KBM-7 (cell line): ENCODE measurements at places on chromosomes 16 and 17.

GRCh38 chr17:36992701-36993100 is 43.9 kb downstream of the AATF start:
- no peak for DNase-seq

- DNase-seq: no peak
Measured at GRCh38 chr17:20068445-20068844, 59.3 kb downstream of the SPECC1 start.

GRCh38 chr17:50501054-50501453 is 7.2 kb upstream of the MYCBPAP start:
- DNase-seq: peak; percentile 19

DNA sequence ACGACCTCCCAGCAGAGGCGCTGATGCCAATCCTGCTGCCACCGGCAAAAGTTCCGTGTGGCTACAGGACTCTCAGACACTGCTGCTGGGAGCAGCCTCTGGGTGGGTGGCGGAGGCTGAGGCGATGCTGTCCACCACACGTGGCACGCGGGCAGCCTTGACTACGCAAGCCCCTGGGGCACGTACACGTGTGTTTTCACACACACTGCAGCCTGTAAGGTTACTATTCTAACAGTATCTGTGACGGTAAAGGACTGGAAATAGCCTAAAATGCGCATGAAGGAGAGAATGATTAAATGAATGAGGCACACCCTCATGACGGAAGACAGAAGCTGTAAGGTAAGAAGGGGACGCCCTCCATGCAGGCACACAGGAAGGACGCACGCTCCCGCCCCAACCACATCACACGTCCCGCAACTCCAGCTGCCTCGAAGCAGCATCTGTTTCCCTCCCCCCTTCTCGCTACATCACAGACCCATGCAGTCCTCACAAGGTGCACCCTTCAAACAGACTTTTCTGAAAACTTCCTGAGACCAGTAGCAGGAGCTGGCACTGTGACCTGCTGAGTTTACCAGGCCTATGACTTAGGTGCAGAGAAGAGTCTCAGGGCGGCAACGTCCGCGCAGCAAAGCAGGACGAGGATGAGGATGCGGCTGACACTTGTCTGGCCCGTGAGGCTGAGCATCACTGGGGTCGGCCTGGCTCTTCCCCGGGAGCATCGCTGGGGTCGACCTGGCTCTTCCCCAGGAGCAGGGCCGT is 28.7 kb upstream of the FASN start:
- DNase-seq: no peak

DNA sequence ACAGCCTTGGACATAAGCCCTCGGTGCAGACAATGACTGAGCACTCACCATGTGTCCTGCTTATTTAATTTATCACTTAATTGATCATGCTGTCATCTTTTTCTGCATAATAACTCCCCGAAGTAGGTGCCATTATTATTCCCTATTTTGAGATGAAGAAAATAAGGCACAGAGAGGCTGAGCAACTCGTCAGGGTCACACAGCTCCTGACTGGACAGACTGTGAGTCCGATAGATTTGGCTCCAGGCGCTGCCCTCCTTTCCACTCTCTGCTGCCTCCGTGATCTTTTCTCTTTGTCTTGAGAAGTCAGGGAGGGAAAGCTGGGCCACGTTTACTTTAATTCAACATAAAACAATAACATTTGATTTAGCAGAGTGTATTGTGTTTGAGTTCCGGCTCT is 19.0 kb upstream of the N4BP1 start:
- DNase-seq: no peak

- DNase-seq: no peak
Measured at GRCh38 chr16:49564496-49565229, 191.1 kb downstream of the C16orf78 start.

- peak; percentile 91 for DNase-seq
Measured at GRCh38 chr16:30377812-30378235, 3.2 kb downstream of the MYL11 start.

DNA sequence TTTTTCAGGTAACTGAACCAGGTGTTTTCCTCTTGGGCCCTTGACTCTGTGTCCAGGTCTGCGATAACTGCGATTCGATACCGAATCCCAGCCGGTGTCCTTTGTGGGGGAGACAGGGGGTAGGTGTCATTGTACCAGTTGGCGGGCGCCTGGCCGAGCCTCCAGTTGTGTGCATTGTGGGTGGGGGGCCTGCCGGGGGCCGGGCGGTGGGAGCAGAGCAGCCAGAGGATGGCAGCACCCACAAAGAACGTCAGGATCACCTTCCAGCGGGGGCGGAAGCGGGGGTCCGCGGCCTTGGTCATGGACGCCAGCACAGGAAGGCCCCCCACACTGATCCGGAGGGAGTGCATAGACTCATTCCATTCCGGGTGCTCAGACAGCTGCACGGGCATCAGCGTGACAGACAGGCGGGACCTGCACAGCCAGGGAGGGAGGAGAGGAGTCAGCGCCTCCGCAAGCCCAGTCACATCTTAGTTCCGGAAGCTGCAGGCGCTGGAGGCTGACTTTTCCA is 12.3 kb downstream of the CANT1 start:
- DNase-seq: no peak

GRCh38 chr16:67883872-67884261 is 818 bp upstream of the NRN1L start:
- DNase-seq: peak; percentile 73

GRCh38 chr16:18855196-18855595 is 53.8 kb upstream of the ARL6IP1 start:
- no peak for DNase-seq

- DNase-seq: no peak
Measured at GRCh38 chr16:70715055-70715858, 29.4 kb upstream of the MTSS2 start.

DNA sequence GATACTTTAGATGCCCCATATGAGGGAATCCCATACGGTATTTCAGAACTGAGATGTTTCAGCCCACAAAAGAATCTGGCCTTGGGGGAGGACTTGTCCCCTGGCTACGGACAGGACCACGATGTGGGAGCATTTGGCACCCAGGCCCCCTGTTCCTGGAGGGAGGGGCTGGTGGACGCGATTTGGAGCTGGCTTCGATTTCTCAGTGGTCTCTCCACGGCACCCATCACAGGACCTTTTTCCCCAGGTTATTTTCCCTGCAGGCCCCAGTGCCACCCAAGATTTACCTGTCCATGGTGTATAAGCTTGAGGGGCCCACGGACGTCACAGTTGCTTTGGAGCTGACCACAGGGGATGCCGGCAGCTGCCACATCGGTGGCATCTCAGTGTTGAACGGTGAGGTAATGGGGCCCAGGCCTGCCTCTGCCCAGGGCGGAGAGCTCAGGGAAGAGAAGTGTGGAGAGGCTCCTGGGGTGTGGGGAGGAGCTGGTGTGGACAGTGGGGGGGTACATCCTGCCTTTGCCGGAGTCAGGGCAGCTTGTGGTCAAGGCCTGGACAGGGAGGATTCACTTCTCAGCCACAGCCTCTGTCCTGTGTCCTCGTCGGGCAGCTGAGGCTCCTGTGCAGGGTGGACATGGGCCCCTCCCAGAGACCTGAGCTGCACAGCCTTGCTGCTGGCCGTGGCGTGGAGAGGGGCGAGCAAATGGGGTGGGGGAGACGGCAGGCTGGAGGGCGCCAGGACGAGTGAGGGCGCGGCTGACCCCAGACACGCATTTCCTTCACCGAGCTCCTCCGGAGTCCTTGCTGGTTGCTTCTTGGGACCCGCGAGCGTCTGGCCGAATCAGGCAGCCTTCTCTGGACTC is 9.9 kb downstream of the ENGASE start:
- DNase-seq: no peak

GRCh38 chr16:12206098-12206748 is 229.7 kb downstream of the SNX29 start:
- no peak for DNase-seq

DNA sequence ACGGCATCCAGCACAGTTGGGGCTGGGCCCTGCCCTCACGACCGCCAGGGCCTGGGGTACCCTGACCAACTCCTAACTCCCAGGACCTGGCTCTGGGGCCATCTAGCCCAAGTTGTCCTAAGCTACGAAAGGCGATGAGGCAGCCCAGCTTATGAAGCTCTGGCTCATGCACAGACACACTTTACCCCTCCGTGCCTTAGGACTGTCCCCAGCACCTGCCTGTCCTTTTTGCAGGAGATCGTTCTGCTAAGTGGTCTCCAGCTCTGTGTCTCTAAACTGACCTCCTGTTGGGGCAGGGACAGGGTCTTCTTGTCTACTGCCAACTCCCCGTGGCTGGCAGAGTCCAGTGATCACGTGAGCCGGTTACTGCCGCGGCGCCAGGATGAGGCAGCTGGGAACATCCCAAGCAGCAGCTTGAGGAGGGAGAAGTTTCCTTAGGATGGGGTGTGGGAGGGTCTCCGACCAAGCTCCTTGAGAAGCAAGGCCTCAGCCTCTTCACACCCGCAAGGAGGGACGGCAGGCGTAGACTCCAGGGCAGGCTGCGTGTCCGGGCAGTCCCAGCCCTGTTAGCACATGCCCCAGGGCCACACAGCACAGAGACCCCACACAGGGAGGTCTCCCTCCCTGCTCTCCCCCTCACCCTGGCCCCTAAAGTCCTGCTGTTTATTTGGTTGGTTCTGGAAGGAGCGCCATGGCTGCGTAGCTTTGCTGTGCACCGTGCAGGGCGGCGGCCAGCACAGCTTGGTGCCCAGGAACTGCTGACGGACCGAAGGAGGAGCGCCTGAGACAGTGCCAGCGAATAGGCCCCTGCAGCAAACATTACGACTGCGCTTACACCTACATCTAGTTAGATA is 16.4 kb upstream of the METRNL start:
- no peak for DNase-seq

DNA sequence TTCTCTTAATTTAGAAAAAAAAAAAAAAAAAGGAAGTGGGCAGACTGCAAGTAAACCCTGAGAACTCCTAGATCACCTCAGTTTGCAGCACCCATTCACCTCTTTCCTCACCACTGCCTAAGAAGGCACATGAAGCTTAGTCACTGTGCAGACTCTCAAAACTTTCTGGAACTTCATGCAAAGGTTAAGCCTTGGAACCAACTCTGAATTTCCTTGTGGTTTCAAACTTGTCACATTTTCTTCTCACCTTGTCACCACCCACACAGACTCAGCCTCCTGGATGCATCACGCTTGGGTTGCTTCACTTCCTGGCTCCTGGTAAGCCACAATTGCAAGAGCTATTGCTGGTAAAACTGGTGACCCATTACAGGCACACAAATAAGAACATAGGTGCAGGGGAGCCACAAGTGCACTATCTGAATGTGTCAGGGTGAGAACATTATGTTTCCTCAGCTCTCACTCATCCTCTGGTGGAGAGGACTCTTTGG is 15.0 kb upstream of the CPD start:
- peak; percentile 97 for DNase-seq

- DNase-seq: no peak
Measured at GRCh38 chr16:85992779-85993178, 93.8 kb downstream of the IRF8 start.

- DNase-seq: peak; percentile 41
Measured at GRCh38 chr16:58515871-58516767, 802 bp downstream of the SETD6 start.

- DNase-seq: no peak
Measured at GRCh38 chr17:41773731-41774193, 12.7 kb downstream of the JUP start.

GRCh38 chr16:17222871-17223401 is 247.8 kb downstream of the XYLT1 start:
- peak; percentile 54 for DNase-seq

- DNase-seq: no peak
Measured at GRCh38 chr16:15701975-15702970, 52.2 kb downstream of the NDE1 start.

GRCh38 chr16:17213025-17213424 is 257.7 kb downstream of the XYLT1 start:
- no peak for DNase-seq

- no peak for DNase-seq
Measured at GRCh38 chr16:73527187-73527586, 479.3 kb upstream of the ZFHX3 start.

GRCh38 chr17:67420994-67421393 is 43.9 kb downstream of the PITPNC1 start:
- DNase-seq: no peak

DNA sequence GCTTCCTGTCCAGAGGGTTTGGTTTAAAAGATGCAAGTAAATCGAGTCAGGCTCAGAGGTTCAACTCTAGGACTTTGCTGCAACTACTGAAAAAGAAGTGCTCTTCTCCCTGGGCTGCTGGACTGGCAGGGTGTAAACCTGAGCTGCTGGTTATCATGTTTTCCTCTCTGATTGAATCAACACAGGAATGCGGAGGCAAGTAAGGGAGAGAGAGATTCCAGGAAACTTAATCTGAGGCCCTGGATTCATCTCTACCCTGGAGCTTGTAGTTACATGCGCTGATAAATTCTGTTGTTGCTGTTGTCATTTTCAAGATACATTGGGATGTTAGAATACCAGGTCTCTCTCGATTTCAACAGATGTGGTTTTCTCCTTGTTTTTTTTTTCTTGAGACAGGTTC is 8.2 kb upstream of the HS3ST3A1 start:
- no peak for DNase-seq

DNA sequence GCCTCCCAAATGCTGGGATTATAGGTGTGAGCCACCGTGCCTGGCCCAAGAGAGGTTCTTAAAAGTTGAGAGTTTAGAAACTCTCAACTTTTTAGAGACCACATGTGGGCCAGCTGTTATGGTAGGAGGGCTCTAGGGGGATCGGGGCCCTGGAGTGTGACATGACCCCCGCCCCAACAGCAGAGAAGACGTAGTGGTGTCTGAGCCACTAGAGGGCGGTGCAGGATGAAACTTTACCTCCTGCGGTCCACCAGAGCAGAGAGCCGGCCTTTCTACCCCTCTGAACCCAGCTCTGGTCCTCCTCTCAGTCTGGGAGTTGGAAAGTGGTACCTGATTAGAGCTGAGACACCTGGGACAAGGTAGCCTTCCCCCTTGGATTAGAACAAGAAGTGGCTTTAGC is 7.4 kb downstream of the CDK5RAP3 start:
- peak; percentile 75 for DNase-seq

GRCh38 chr17:39095309-39095686 is 56.1 kb downstream of the PLXDC1 start:
- DNase-seq: no peak

- no peak for DNase-seq
Measured at GRCh38 chr16:89898201-89898967, 20.3 kb upstream of the MC1R start.

GRCh38 chr17:41116297-41116696 is 1.9 kb downstream of the KRTAP4-11 start:
- DNase-seq: peak; percentile 45

- no peak for DNase-seq
Measured at GRCh38 chr16:86070484-86070883, 171.5 kb downstream of the IRF8 start.

GRCh38 chr17:62800585-62800984 is 7.5 kb downstream of the MARCHF10 start:
- no peak for DNase-seq

GRCh38 chr17:4066210-4066609 is 76.6 kb downstream of the ZZEF1 start:
- DNase-seq: no peak

- DNase-seq: peak; percentile 66
Measured at GRCh38 chr17:15171167-15172047, 93.7 kb downstream of the PMP22 start.

- DNase-seq: peak; percentile 46
Measured at GRCh38 chr16:30139583-30140481, 16.8 kb upstream of the MAPK3 start.

GRCh38 chr17:45121055-45121454 is 11.3 kb downstream of the PLCD3 start:
- DNase-seq: no peak

GRCh38 chr17:72730077-72730476 is 362.4 kb downstream of the SLC39A11 start:
- peak; percentile 63 for DNase-seq

GRCh38 chr17:31746884-31747495 is 112.1 kb downstream of the COPRS start:
- DNase-seq: no peak
